ENCODE measurements at places on chromosomes 3 and 15. TPM values are rescaled to one million over a fixed set of nuclear protein-coding genes. Genes with fewer than 3 reads are reported as not detected.

DNA sequence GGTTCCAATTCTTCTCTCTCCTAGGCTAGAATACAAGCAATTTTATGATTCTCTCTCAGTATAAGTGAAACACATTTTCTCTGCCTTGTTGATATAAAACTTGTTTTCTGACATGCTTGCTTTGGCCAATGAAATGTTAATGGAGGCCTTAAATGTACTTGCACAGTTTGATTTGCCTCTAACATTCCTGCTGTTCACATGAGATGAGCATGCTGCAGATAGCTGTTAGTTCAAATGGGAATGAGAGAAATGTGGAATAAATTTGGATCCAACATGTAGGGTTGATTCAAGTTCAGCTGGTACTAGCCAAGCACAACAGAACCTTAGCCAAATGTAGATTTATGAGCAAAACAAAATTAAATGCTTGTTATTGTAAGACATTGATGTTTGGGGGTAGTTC lies 32.6 kb upstream of the FHIT start:
- DNase-seq = no peak

DNA sequence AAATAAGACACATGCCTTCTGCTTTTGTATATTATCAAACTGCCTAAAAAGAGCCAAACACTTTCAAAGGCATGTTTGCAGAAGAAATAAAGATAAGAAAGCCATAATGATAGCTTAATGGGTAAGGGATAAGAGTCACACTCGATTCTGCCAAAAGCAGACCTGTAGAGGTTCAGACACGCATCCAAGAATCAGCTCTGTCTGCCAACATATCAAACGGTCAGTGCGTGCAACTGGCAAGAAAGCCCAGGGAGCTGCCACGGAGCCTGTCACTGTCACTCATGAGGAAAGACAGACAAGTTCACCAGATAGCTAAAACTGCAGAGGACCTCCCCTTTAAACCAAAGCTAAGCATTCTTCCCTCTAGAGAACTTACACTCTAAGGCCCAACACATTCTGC lies 23.2 kb downstream of the DCP1A start:
- DNase-seq = no peak

DNA sequence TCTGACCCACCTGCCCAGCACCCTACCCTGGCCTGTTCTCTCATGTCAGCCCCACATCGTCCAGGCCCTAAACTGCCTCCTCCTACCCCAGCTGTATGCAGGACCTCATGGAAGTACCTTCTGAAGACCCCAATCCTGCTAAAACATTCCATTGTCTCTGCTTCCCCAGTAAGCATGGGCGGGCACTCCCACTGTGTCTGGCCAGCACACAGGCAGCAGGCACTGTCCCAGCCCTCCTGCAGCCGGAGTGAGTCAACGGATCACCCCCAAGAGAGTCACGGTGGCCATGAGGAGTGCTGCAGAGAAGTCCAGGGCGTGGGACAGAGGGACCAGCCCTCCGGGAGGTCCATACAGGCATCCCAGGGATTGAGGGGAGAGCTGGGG lies 36.4 kb upstream of the SLCO2A1 start:
- DNase-seq = no peak

DNA sequence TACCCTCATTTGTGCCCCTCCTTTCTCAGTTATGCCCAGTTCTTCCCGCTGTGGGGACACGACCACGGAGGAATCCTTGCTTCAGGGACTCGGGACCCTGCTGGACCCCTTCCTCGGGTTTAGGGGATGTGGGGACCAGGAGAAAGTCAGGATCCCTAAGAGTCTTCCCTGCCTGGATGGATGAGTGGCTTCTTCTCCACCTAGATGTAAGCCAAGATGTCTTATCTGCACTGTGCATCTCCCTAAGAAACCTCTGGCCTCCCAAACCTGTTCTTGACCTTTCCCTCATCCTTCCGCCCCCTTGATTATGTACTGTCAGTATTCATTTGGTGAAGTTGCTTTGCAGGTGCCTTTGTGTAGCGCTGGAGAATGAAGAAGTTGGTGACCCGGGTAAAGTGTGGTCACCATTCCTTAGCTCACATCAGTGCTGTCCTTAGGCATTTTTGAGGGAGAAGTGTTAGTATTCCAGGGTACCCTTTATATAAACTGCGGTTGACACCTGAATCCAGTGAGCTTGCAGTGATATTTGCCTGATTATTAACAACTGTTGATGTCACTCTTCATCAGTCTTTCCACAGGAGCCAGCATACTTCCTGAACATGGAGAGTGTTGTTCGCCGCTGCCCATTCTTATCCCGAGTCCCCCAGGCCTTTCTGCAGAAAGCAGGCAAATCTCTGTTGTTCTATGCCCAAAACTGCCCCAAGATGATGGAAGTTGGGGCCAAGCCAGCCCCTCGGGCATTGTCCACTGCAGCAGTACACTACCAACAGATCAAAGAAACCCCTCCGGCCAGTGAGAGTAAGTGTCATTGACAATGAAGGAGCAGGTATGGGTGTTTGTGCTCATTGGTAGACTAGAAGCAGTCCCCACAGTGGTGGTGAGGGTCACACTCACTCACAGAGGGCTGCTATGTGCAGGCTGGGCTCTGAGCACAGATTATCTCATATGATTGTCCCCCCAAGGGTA lies 966 bp downstream of the ALAS1 start:
- DNase-seq = no peak

DNA sequence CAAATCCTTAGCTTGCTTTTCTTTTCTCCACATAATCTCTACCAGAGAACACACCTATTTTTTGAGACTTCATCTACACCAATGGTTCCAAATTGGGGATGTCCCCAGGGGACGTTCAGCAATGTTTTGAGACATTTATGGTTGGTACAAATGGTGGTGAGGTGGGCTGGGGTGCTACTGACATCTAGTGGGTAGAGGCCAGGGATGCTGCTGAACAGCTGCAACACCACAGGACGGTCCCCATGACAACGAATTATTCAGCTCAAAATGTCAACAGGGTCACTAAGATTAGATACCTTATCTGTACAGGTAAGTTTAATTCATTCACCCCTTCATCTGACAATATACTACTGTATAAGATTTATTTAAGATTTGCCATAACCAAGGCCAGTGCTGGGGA lies 14.4 kb downstream of the GK5 start:
- DNase-seq = no peak

DNA sequence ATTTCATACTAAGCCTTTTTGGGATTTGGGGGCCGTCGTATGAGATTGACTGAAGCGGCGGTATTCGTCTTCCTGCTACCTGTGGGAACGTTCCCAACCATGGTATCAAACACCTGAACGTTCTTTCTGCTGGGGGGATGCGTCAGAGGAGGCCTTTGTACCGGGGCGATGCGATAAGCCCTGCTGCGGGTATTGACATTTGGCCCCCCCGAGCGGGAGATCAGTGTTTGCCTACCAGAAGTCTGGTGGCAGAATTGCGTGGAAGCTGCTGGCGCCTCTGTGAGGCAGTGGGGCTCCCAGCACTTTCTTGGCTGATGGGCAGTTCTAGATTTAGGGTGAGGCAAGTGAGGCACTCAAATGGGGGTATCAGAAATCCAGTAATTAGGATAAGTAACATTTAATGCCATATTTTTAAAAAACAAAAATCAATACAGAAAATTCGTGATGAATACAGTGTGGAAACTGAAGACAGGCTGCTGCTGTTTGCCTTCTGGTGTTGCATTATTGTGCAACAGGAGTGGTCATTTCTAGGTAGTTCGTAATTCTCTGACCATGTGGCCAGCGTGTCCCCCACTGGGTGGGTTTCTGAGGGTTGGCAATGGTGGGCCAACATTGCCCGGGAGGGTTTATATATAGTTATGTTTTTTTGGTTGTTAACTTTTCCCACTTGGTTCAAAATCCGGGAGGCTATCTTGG lies 12.7 kb downstream of the TRPM1 start:
- no peak for DNase-seq

- no peak for DNase-seq
These were observed 63.7 kb downstream of the SLC30A4 start for GRCh38 chr15:45458746-45459403.

GRCh38 chr3:112776000-112776399 lies 70.7 kb downstream of the CD200R1L start:
- DNase-seq = no peak

DNA sequence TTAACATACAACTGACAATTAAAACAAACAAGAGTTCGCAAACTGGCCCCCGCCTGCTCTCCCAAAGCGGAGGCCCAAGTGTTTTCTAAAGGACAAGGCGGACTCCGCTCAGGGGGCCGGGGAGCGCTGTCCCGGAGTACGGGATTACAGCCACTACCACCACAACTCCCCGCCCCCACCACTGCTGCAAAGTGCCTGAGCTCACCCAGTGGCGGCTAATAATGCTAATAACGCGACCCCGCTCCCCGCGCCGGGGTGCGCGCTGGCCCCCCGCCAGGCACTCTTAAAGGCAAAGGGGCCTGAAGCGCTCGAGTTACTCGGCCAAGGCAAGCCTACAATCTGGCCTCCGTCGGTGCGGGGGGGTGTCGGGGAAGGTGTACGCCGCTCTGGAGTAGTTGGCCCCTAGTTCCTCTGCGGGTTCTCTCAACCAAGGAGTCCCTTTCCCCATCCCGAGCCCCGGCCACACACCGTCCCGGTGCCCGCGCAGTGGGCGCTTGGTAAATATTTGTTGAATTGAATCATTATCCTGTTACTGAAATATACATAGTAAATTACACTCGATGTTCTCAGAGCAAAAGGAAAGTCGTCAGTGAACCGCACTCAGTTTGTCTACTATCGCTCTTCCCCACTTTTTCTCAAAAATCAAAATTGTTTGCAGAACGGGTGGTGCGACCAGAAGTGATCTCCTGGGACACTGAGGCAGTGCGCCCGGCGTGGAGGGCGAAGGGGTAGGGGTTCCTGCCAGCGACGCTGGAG lies 827 bp downstream of the WNT5A start:
- DNase-seq = no peak

GRCh38 chr3:156635034-156635433 lies 39.4 kb upstream of the TIPARP start:
- DNase-seq = no peak

- no peak for DNase-seq
These were observed 470.5 kb upstream of the THBS1 start for GRCh38 chr15:39110336-39110735.

- no peak for DNase-seq
These were observed 17.6 kb downstream of the MYO5A start for GRCh38 chr15:52511084-52511483.

- no peak for DNase-seq
These were observed 11.9 kb downstream of the C2CD4B start for GRCh38 chr15:62153228-62153627.

DNA sequence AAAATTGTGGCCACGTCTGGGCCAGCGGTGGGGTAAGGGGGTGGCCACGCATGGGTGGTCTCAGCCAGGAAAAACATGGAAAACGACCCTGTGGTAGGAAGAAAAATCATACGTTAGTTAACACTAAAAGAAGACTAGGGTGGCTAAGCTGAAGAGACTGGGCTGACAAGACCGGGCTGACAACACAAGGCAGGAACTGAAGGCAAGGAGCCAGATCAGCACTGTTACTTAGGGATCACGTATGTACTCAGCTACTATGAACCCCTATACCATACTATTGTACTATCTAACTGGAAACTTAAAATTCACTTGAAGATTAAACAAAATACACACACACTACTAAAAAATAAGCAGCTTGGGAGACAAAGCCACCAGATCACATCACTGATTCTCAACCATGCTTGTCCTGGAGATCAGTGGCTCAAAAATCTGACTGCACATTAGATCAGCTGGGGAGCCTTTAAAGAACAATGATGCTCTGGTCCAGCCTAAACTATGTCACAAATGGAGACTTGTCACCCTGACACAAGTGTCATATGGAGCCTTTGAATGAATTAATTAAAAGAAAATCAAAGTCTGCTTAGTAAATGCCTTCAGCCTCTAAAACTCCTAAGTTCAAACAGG lies 442.2 kb downstream of the SHQ1 start:
- no peak for DNase-seq

- DNase-seq = no peak
These were observed 20.0 kb downstream of the ATP2B2 start for GRCh38 chr3:10485380-10485779.

DNA sequence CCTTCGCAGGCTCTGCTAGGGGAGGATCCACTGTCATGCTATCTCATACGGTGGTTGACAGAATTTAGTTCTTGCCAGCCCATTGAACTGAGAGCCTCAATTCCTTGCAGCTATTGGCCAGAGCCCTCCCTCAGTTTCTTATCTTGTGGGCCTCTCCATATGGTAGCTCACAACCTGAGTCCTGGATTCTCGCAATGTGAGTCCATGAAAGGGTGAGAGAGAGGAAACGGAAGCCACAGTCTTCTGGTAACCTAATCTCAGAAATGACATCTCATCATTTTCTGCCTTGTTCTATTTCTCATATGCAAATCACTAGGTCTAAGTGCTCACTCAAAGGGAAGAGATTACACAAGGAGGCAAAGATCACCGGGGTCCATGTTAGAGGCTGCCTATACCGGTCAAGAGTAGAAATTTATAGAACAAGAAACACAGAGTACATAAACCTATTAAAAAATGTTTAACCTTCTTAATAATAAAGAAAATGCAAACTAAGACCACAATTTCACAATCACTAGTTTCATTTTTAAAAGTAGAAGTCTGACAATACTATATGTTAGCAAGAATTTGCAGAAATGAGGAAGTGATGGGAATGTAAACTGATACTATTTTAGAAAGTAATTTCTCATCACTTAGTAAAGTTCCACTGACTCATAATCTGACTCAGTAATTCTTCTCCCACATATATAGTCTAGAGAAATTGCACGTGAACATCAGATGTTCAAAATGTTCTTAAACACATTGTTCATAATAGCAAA lies 378.4 kb upstream of the AGTR1 start:
- no peak for DNase-seq

- no peak for DNase-seq
These were observed 121.1 kb upstream of the GOLIM4 start for GRCh38 chr3:168216851-168217250.

DNA sequence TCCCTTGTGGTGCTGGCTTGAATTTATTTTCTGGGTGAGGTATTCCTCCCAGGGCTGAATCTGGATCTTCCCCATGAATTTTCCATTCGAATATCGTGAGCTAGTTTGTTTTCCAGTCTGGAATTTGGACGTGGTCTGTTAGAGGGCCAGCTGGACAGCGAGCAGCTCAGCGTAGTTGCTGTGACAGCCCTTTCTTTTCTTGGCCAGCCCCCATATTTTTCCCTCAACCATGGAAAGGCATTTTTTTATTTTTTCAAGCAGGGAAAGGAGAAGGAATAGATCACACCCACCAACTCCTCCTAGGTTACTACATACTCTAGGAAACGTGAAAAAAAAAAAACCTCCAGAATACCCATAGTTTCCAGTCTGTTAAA lies 152.0 kb downstream of the KLHL25 start:
- DNase-seq = no peak

GRCh38 chr3:15096046-15096445 lies 2.9 kb downstream of the RBSN start:
- DNase-seq = no peak

GRCh38 chr15:90991587-90992285 lies 2.6 kb downstream of the PRC1 start:
- DNase-seq = no peak

The SERPINI2 gene
- not detected for total RNA-seq

The MITF gene
- total RNA-seq = 5.8 TPM

The VGLL3 gene
- 55.7 TPM for total RNA-seq

The MORC1 gene
- total RNA-seq = not detected

The SMCO1 gene
- total RNA-seq = not detected

The IL17RB gene
- 0.27 TPM for total RNA-seq

The KLHL24 gene
- 116 TPM for total RNA-seq

The P2RY1 gene
- 0.41 TPM for total RNA-seq

The CCDC39 gene
- total RNA-seq = 0.07 TPM

The IL17RD gene
- total RNA-seq = 28.7 TPM

The CCDC80 gene
- total RNA-seq = 4.7 TPM

The LSMEM2 gene
- not detected for total RNA-seq

The SLC12A1 gene
- not detected for total RNA-seq
